Upper lobe of left lung (tissue), 6 donors: ENCODE measurements at places on chromosomes 1 and 21. TPM values are rescaled to one million over a fixed set of nuclear protein-coding genes. Genes with fewer than 3 reads are reported as not detected.
A peak's percentile ranks its signal among the peaks of the same experiment; 100 is the strongest.

DNA sequence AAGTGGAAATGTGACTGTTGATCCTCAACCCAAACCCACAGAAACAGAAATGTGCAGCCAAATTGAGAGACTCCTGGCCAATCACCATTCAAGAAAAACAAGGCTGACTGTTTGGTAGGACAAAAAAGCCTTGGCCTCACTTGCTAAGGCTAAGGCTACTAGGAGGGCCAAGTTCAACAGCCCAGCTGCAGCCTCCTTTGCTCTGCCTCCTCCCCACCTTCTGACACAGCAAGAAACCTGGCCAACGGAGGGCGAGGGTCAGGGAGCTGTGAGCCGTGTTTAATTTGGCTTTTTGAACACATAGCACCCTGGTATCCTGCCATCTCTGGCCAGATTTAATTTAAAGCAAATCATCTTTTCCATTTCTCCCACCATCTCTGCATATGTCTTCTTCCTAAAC, 165.8 kb upstream of the RAB4A start:
- DNase-seq: no peak
- H3K36me3 ChIP-seq: no peaks in the 10 kb centered on the region
- no peaks in the 10 kb centered on the region for H3K27me3 ChIP-seq
- no peak overlapping the region for H3K4me3 ChIP-seq

DNA sequence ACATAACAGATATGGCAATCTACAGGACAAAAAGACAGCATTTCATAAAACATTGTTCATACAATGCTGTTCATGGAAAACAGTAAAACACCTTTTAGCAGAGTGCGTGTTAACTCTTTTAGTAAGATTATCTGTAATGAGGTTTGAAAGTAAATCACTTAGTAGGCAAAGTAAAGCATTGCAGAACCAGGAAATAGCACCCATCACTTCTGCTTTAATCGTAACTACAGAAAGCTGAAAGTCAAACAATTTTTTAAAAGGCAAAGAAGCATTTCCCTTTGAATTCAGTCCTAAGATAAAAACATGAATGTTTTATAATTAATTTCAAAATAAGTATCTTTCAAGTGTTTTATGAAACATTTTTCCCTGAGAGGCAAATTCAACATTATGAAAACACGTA, 63.3 kb upstream of the RNF11 start:
- no peak overlapping the region for H3K27ac ChIP-seq
- no peaks in the 10 kb centered on the region for H3K36me3 ChIP-seq
- no peak for DNase-seq

DNA sequence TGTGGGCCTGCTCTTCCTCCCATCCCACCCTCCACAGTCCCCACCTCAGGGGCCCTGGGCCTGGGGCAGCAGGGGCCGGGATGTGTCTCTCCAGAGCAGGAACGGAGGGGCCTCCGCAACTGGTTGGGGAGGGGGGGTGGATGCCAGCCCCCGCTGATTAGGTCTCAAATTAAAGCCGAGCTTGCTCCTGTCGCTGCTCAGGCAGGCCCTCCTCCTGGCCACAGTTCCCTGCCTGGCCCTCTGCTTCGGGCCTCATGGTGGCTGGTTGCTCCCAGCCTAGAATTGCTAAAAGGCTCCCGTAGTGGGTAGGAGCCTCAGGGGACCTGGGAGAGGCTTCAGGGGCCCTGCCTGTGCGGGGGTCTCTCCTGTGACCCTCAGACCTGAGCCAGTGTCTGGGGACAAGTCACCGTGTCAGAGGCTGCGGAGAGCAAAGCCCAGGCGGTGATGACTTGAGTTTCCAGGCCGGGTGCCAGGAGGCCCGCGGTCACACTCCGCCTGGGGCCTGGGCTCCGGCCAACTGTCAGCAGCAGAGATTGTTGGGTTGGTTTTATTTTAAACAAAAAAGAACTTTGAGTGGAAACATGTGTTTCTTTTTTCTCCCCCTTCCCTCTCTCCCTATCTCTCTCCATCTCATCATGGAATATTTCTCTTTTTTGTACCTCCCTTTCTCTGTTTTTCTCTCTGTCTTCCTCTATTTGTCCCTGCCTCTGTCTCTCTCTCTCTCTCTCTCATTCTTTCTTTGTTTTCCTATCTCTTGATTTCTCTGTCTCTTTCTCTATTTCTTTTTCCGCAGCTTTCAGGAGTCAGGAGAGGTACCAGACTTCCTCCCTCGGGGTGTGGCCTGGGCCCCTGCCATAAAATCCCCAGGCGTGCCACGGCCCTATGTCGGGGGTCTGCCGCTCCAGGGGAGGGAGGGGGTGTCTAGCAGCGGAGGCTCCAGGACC, 20.0 kb upstream of the EPHA2 start:
- H3K36me3 ChIP-seq: no peaks in the 10 kb centered on the region
- H3K27ac ChIP-seq: peak overlapping the region; percentile 68
- H3K27me3 ChIP-seq: no peaks in the 10 kb centered on the region
- DNase-seq: peak; percentile 94
- H3K4me1 ChIP-seq: peaks cover 40% of the 10 kb centered on the region

DNA sequence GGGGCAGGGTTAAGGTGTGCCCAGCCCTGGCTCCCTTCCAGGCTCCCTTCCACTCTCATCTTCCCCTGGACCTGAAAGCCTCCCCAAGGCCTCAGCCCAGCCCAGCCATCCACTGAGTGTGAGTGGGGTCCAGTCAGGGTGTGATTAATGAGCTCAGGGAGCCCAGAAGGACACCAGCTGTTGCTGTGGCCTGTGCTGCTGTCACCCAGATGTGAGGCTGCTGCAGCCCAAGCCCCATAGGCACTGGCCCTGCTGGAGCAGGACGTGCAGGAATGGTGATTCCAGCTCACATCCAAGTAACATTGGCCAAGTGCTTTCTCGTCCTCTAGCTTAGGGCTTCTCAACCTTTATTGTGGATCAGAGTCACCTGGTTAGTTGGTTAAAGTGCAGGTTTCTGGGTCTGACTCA, 77.6 kb downstream of the EPHB2 start:
- no peaks in the 10 kb centered on the region for H3K4me1 ChIP-seq
- H3K27ac ChIP-seq: no peak overlapping the region
- H3K27me3 ChIP-seq: no peaks in the 10 kb centered on the region
- H3K4me3 ChIP-seq: no peak overlapping the region
- H3K36me3 ChIP-seq: no peaks in the 10 kb centered on the region

A3GALT2 gene
- total RNA-seq: not detected

GBP6 gene
- 1.0 TPM for total RNA-seq

NMNAT1 gene
- total RNA-seq: 5.9 TPM

NBPF10 gene
- 3.0 TPM for total RNA-seq

DNA sequence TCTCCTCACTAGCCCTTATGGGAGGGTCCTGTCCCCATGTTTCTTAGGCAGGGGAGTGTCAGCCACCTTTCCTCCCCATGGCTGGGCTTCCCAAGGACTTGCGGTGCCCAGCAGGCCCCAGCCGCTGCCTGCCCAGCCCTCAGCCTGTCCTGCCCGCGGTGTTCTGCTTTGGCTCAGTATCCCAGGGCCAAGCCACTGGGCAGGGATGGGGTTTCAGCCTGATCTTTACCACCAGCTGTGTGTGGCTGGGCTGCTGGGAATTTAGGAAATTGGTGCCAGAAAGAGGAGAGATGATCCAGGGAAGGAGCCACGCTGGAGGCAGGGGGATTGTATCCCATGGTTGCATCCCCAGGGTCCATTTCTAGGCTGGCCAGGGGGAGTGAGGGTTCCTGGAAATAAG, 6.9 kb upstream of the IGFN1 start:
- no peaks in the 10 kb centered on the region for H3K4me1 ChIP-seq
- no peak overlapping the region for H3K4me3 ChIP-seq
- no peaks in the 10 kb centered on the region for H3K27me3 ChIP-seq
- no peaks in the 10 kb centered on the region for H3K36me3 ChIP-seq
- DNase-seq: peak; percentile 44

DNA sequence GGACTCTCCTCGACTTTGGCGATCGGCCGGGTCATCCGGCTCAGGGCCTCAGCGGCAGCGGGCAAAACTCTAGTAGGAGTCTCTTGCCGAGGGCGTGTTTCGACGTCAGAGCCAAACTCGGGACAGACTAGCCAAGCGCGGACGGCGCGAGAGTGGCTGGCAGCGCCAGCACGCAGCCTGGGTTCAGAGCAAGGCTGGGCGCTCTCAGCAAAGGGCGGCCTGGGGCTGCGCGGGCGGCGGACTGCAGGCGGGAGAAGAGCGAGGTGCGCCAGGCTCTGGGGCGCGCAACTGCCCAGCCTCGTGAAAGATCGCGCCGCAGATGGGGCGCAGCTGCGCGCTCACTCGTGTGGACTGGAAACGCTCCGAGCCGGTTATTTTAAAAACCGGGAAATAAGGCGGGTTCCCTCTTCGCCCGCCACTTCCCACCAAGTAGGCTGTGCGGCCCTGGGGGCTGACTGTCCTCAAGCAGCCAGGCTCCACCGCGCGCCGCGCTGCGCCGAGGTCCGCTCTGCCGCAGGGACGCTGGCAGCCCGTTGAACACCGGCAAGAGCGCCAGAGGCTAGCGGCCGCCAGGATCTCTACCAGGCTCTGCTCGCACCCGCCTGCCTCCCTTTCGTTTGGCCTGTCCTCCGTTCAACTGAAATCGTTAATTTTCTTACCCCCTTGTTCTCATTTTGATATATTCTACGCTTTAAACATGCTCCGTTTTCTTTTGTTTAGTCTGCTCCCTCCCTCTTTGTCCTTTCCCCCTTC, 2.4 kb downstream of the ALX3 start:
- H3K27me3 ChIP-seq: peaks cover 44% of the 10 kb centered on the region
- H3K4me1 ChIP-seq: peaks cover 36% of the 10 kb centered on the region
- no peak overlapping the region for H3K4me3 ChIP-seq
- no peaks in the 10 kb centered on the region for H3K36me3 ChIP-seq
- no peak for DNase-seq

GRCh38 chr1:24769656-24770651, 24.7 kb downstream of the CLIC4 start:
- H3K27ac ChIP-seq: peak overlapping the region; percentile 58
- no peaks in the 10 kb centered on the region for H3K27me3 ChIP-seq
- peak; percentile 46 for DNase-seq
- peaks cover 48% of the 10 kb centered on the region for H3K4me1 ChIP-seq

LENEP gene
- 1.0 TPM for total RNA-seq

GRCh38 chr1:62198781-62199125, 4.1 kb downstream of the L1TD1 start:
- no peak overlapping the region for H3K27ac ChIP-seq
- DNase-seq: no peak
- H3K4me3 ChIP-seq: no peak overlapping the region
- H3K27me3 ChIP-seq: peaks cover 6% of the 10 kb centered on the region

- H3K4me3 ChIP-seq: no peak overlapping the region
- DNase-seq: no peak
- no peaks in the 10 kb centered on the region for H3K4me1 ChIP-seq
- H3K36me3 ChIP-seq: no peaks in the 10 kb centered on the region
- H3K27me3 ChIP-seq: no peaks in the 10 kb centered on the region
Measured at GRCh38 chr1:101971304-101971703, 25.4 kb downstream of the OLFM3 start.

DNA sequence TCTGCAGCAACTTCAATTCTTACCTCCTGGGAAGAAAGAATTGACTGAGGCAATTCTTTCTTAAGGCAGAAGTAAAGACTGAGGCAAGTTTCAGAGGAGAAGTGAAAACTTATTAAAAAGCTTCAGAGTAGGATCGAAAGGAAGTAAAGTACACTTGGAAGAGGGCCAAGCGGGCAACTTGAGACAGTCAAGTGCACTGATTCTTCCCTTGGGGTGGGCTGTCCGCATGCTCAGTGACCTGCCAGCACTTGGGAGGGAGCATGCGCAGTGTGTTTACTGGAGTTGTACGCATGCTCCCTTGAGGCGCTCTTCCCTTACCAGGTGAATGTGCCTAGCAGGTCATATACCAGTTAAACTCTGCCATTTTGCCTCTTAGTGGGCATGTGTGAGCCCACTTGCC, 55.3 kb upstream of the NBPF3 start:
- H3K27me3 ChIP-seq: no peaks in the 10 kb centered on the region
- DNase-seq: no peak
- no peaks in the 10 kb centered on the region for H3K36me3 ChIP-seq
- H3K4me3 ChIP-seq: no peak overlapping the region
- no peak overlapping the region for H3K27ac ChIP-seq

DNA sequence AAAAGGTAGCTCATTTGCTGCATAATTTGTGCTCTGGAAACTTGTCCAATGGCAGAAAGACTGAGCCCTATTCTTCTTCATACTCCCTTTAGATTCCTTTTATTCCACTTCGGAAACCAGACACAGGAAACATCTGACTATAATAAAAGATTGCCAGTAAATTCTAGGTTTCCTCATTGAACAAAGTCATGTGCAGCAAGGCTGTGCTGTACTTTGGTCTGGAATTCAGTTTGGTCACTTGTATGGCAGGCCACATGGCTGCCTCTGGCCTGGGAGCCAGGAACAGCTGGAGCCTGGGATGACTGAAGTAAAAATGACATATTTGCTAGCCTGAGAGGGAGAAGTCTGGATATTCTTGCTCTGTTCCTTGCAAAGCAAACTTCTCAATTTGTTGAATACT, 79.6 kb downstream of the ST3GAL3 start:
- no peak for DNase-seq
- H3K4me1 ChIP-seq: no peaks in the 10 kb centered on the region
- no peaks in the 10 kb centered on the region for H3K36me3 ChIP-seq
- no peaks in the 10 kb centered on the region for H3K27me3 ChIP-seq
- H3K4me3 ChIP-seq: no peak overlapping the region

GRCh38 chr1:61005614-61006580, 76.5 kb upstream of the NFIA start:
- no peak overlapping the region for H3K27ac ChIP-seq
- no peaks in the 10 kb centered on the region for H3K36me3 ChIP-seq
- peaks cover 2% of the 10 kb centered on the region for H3K4me1 ChIP-seq
- H3K27me3 ChIP-seq: no peaks in the 10 kb centered on the region

GRCh38 chr21:31503939-31504338, 155.6 kb upstream of the SOD1 start:
- H3K4me3 ChIP-seq: no peak overlapping the region
- no peak for DNase-seq
- no peaks in the 10 kb centered on the region for H3K36me3 ChIP-seq
- no peaks in the 10 kb centered on the region for H3K4me1 ChIP-seq
- no peak overlapping the region for H3K27ac ChIP-seq
- H3K27me3 ChIP-seq: no peaks in the 10 kb centered on the region

GPR25 gene
- total RNA-seq: not detected

GRCh38 chr1:169511316-169512005, 25.7 kb upstream of the SLC19A2 start:
- no peak for DNase-seq
- no peak overlapping the region for H3K4me3 ChIP-seq
- peaks cover 11% of the 10 kb centered on the region for H3K4me1 ChIP-seq
- no peaks in the 10 kb centered on the region for H3K27me3 ChIP-seq

CIART gene
- total RNA-seq: 2.7 TPM

DNA sequence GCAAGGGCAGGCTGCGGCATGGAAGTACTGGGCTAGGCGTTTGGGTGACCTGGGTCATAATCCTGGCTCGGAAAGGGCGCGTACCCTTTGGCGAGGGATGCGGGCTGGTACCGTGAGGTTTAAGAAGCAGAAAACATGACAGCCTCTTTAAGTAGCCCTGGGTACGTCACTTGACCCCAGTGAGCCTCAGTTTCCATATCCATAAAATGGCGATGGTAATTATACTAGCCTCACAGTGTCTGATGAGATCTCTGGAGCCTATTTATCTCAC, 700 bp downstream of the PIGV start:
- H3K4me1 ChIP-seq: peaks cover 42% of the 10 kb centered on the region
- no peaks in the 10 kb centered on the region for H3K27me3 ChIP-seq
- peak overlapping the region; percentile 100 for H3K27ac ChIP-seq
- no peaks in the 10 kb centered on the region for H3K36me3 ChIP-seq
- DNase-seq: no peak

LCE1E gene
- total RNA-seq: not detected

SLAMF9 gene
- not detected for total RNA-seq
